Glomerular endothelial cell (primary cell): ENCODE measurements at places on chromosomes 2 and 18.

DNA sequence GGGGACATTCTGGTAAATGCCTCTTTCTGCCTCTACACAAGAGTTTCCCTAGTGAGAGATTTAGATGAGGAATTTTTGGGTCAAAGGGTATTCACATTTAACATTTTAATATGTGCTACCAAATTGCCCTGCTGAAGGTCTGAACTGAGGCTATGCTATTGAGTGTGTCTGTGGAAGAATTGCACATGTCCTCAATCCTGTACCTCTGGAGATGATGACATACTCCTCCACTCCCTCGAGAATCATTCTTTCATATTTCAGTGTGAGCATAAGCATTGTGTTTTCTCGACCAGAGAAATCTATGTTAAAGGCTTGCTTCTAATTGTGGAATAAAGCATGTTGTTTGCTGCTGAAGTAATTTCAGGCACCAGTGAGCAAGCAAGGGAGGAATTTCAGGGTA lies 110.5 kb downstream of the TSN start:
- DNase-seq: no peak

DNA sequence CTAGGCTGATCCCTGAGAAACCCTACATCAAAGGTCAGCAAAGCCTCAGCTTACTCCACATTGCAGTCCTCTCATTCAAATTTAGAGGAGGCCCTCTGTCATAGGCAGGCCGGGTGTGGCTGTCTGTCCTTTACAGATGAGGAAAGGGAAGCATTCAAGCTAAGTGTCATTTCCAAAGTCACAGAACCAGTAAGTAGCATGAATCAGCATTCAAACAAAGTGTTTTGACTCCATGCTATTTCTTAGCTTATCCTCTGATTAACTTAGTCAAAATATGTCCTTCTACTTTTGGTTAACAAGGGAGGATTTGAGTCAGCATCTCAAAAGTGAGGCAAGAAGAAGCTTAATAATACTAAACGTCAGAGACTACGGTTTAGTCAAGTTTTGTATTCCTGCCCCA lies 409.0 kb upstream of the POU3F3 start:
- DNase-seq: no peak

GRCh38 chr18:40437517-40437916 lies 1517.5 kb upstream of the PIK3C3 start:
- no peak for DNase-seq

DNA sequence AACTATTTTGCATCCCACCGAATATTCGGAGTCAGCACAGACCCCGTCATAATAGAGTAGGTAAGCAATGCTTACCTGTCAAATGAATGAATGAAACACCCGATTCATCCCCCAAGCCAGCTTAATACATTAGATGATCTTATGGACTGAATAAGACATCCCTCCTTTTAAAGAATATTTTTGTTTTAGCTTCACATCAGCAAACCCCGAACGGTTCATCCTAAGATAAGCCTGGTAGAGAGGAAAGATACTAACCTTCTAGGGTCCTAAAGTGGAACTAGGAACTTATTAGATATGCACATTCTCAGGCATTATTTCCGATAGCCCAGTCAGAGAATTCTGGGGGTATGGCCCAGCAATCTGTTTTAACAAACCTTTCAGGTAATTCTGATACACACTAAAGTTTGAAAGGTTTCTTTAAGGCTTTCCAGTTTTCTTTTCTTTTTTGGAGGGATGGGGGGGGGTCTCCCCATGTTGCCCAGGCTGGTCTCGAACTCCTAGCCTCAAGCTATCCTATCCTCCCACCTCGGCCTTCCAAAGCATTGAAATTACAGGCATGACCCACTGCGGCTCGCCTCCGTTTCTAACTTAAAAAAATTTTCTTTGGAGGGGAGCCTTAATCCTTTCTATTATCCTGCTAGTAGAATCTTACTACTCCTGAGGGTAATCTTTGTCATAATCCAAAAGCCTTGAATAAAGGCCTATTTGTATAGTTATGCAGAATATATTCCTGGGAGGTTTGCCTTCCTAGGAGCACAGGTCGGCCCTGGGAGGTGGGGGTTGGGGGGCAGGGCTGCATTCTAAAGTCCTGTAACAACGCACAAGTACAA lies 1.0 kb upstream of the ACTR3 start:
- DNase-seq: no peak

DNA sequence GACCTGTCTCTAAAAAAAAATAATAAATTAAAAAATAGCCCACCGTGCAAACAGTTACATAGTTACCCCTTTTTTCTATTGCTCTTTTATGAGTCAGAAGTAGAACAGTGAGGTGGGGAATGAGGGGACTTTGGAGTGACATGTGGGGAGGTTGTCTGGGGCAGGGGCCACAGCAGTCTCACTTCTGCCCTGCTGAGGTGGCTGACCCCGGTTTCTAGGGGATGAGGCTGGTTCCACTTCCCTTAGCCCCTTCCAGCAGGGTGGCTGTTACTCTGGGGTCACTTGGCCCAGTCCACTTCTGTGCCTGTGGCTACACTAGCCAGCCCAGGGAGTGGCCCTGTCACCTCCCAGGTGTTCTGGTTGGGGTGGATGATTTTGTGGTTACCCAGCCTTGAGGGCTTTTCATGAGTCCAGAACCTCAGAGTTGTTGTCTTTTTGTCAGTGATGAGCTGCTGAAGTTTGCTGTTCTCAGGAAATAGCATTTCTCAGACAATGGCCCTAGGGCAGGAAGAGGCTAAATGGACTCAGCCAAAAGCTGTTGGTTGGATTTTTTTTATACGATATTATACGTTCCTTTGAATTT lies 28.0 kb upstream of the SCLY start:
- no peak for DNase-seq

DNA sequence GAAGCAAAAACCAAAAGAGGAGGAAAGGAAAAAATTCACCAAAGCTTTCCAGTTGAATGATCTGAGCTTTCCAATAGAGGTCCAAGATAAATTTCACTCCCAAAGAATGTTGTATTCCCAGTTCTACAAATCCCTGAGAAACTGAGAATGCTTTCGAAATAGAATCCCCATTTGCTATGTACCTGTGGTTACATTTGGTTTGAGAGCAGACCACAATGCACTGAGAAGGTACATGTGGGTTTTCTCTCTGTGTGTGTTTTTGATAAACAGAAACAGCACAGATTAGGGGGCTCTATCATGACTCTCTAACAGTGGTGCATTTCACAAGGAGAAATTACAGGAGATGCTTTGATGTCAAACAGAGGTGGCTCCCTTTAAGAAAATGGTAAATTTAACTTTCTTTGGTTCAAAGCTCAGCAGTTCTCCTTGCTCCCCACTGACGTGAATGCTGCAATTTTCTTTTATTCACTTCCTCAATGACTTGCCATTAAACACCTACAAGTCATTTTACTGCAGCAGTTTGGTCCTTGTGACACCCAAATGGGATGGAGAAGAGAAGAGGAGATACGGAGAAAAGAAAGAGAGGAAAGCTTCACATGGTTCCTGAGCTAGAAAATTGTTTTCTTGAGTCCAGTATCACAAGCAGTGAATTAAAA lies 108.7 kb downstream of the EPHA4 start:
- no peak for DNase-seq

- DNase-seq: no peak
Measured at GRCh38 chr18:23994361-23994902, 20.1 kb upstream of the TTC39C start.

DNA sequence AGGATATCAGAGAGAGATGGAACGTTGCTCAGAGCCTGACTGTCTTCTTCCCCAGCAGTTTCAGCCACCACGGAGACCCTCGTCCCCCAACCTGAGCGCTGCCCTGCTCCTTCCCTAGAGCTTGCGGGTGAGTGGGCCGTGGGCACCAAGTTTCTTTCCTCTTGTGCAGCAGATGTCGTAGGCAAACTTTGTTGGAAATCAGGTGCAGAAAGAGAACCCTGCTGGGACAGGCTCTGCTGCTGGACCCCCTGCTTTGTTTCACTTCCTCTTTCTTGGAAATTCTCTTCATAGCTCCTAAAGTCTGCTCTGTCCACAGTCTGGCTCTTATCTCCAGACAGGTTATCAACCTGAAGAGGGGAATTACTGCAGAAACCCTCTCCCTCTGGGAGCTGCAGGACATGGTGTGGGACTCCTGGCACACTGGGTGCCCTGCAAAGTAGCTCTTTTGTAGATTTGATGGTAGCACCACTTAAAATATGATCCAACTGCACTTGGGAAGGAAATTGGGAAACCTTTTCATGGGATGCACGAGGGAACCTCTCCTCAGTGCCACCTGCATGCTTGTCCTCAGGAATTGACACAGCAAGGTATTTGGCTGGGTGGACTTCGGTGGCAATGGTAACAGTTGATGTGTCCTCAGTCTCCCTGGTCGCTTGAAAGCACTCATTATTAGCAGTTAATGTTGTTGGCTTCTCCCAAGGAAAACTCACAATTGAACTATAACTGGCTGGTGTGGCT lies 92.2 kb downstream of the ALPK2 start:
- no peak for DNase-seq

- DNase-seq: no peak
Measured at GRCh38 chr2:72581560-72582181, 244.2 kb downstream of the EXOC6B start.

DNA sequence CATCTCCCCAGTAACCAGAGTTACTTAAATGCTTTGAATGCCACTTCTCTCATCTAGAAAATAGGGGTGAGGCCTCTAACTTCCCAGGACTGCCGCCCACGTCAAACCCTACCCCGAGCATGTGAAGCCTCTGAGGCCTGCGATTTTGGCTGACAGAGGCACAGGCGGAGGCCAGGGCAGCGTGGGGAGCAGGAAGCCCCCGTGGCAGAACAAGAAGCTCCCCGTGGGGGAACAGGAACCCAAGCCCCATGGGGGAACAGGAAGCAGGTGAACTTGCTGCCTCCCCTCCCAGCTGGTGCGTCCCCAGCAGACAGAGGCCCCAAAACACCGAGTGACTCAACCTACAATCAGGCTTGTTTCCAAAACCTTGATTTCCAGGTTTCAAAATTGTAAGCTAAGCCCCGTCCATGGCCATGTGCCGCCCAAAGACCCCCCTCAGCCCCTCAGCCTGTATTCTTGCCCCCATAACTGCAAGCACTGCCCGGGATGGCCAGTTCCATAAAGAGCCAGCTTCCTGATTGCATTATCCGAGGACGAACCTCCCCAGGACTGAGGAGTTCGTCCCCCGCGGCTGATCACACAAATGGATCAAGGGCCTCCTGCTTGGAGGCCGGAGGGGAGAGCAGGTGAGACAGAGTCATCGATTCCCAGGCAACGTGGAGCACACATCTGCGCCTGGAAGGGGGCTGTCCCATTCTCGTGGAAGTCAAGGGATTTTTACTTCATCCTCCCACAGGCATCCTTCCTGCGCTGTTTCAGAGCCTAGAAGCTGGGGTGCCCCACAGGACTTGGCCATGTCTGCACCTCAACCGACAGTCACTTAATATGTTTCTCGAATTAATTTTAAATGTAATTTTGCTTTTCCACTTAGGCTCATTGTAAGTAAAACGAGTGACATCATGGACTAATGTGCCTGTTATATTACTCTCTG lies 36.3 kb upstream of the CTDP1 start:
- DNase-seq: no peak

DNA sequence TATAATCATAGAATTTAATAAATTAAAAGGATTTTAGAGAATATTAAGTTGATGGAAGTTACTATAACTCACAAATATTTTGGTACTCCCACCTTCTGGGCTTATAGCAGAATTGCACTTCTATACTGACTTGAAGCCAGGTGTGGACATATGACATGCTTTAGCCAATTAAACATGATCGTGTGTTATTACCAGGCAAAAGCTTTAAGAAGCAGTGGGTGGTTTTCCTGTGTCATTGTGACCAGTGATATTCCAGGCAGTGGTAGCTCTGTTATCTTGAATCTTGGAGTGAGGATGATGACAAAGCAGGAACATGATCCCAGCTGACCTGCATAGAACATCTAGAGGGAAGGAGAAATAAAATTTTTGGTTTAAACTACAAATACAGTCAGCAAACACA lies 370.9 kb upstream of the ZEB2 start:
- DNase-seq: peak; percentile 23

DNA sequence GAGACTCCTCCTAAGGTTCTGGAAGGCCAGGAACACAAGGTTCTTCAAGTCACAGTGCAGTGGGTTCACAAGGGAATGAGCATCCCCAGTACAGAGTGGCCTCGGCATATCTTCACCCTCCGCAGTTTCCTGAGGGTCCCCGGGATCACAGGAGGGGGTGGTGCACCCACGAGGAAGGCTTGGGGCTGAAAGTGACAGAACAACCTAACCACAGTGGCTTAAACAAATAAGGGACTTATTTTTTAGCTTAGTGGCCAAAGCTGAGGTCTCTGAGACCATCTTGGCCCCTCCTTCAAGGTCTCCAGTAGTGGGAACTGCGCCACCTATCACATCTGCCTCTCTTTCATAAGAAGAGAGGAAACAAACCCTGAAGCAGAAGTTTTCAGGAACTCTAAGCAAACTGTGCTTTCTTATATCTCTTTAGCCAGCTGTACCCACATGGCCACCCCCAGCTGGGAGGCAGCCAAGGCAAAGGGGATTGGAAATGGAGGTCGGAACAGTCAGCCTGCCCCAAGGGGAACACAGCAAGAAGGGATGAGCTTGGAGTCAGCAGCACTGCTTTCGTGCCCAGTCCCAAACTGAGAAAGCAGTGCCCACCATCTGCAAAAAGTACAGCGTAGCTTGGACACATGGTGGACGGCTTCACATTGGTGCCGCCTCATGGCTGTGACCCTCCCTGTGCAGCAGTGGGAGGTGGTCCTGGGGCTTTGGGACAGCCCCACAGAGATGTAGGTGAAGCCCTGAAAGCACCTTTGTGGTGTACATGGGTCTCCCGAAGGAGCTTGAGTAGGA lies 260.0 kb upstream of the ID2 start:
- no peak for DNase-seq

DNA sequence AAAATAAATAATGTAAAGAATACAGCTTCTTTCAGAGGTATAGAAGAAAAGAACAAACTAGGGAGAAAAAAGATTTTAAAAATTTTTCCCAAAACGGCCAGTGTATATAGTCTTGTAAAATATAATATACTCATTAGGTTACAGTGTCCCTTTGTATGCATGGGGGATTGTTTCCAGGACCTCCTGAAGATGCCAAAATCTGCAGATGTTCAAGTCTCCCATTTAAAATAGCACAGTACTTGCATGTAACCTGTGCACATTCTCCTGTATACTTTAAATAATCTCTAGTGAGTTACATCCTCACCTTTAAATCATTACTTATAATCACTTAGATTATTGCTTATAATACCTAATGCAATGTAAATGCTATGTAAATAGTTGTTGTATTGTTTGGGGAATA lies 80.6 kb upstream of the LRRTM4 start:
- DNase-seq: no peak

DNA sequence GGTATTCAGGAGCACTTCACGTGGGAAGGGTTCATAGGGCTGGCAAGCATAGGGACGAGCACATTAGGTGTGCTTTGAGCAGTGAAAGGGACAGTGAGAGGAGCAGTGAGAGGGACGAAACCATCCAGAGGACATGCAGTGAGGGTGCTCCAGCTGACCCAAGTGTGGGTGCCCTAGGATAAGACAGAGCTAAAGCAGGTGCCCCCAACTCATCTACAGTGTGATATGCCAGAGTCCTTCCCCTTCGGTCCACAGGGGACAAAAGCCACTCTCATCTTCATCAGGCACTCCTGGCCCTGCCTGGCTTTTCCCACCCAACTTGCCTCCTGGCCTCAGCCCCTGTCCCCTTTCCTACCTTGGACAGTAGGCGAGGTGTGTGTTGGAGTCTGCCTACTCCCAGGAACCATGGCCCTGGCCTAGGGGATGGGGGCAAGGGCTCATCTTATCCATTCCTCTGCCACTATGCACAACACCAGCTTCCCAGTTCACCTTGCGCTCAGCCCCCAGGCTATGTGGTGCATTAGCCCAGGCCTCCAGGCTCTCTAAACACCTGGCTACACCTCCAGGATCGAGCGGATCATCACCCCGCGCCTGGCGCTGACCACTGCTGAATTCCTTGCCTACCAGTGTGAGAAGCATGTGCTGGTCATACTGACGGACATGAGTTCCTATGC lies 16.1 kb upstream of the ANKRD53 start:
- no peak for DNase-seq
